ENCODE measurements at places on chromosomes 6 and 20. TPM values are rescaled to one million over a fixed set of nuclear protein-coding genes. Genes with fewer than 3 reads are reported as not detected.

GRCh38 chr6:43972913-43973300 lies 154.3 kb downstream of the MRPL14 start:
- DNase-seq, result peak; percentile 83

DNA sequence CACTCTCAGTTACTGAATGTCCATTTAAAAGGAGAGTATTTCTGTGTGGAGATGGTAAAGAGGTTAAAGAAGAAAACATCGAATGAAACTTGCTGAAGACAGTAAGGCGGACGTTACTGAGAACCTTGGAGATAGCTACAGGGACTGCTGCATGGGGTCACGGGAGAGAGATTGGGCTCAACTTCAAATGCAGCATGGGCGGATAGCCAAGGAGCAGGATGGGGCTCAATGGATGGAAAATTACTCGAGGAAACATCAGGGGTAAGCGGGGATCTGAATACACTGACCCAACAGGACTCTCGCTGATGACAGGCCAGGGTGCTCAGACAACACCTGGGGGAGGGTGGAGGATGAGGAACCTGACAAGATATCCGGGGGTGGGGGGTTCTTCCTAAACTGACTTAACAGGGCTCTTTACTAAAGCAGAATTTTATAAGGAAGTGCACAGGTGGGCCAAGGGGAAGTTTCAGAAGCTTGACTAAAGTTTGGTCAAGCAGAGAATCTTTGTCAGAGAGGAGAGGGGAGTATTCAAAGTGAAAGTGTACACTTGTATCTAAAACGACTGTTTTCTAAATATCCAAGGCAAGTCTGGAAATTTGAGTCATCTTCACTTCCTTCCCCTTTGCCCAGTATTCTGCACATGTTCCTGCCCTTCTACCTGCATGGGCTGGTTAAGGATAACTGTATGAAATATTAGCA lies 22.8 kb downstream of the ECT2L start:
- no peak for DNase-seq

DNA sequence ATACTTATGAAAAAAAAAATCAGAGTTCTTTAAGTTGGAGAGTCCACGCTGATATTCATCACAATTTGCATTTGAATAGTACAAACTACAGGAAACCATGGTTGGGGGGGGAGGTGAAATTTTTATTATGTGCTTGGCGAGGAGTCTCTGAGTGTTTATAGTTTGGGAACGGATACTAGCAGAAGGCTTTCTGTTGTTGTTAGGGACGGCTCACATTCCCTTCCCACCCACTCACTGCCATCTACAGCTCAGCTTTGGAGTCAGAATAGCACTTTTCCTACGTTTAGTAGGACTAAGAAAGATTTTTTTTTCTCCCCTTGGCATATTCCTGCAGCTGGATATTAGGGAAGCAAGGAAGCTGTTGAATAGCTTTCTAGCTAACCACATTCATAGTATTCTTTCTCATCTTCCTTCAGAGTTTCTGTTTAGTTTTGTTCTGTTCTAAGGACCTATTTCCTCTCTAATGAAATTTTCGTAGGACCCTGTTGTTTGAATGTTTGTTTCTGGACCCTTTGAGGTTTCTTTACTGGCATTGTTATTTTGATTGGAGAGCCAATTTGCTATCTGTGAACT lies 235.1 kb upstream of the ZNF217 start:
- DNase-seq, result no peak

- no peak for DNase-seq
Observed at GRCh38 chr6:14711056-14711703, 534.7 kb upstream of the JARID2 start.

- DNase-seq, result no peak
Observed at GRCh38 chr6:34909320-34909883, 20.3 kb downstream of the ANKS1A start.

GRCh38 chr6:116570856-116571682 lies at the start of gene RWDD1:
Gene RWDD1, plus strand, starts transcription at chr6:116571504. Its CDS starts 79 bp downstream, at chr6:116571583.
- peak; percentile 98 for DNase-seq

GRCh38 chr20:1965520-1966351 lies 28.1 kb downstream of the PDYN start:
- peak; percentile 87 for DNase-seq

- DNase-seq, result no peak
Observed at GRCh38 chr20:59961423-59961822, 3.2 kb downstream of the CDH26 start.

GRCh38 chr6:21885532-21886114 lies 292.1 kb downstream of the SOX4 start:
- DNase-seq, result peak; percentile 73

- peak; percentile 97 for DNase-seq
Observed at GRCh38 chr6:11537229-11538051, at the start of gene TMEM170B. Gene TMEM170B, plus strand, starts transcription at chr6:11537749. Its CDS starts 529 bp downstream, at chr6:11538278.

GRCh38 chr20:2917266-2917665 lies 44.0 kb downstream of the PTPRA start:
- DNase-seq, result no peak

- peak; percentile 96 for DNase-seq
Observed at GRCh38 chr6:30752157-30752927, 8.0 kb upstream of the IER3 start.

GRCh38 chr20:49948178-49948577 lies 12.0 kb downstream of the RNF114 start:
- no peak for DNase-seq

DNA sequence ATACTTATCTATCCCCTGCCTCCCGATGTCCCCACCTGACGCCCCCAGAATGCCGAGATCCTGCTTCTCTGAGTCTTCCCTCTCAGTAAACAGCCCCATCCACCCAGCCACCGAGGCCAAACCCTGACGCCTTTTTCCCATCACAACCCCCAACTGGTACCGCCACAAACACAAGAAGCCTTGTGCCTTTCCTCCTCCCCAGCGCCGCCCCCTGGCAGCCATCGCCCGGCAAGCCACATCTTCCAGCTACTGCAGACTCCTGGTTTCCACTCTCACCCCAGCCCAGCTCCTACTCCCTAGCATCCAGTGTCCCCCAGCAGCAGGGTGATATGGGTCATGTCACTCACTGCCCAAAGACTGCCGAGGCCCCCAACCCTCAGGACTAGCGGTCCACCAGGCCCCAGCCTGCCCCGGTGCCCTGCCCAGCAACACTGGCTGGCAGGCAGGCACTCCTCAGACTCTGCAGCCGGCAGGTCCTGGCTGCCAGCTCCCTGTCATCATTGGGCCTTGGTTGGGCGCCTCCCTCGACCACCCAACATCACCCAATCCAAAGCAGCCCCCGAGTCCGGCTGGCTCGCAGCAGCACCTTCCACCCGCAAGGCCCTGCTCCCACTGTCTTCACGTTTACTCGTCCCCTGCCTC lies 11.2 kb downstream of the TCFL5 start:
- peak; percentile 74 for DNase-seq

GRCh38 chr20:58192065-58192464 lies 36.4 kb downstream of the ANKRD60 start:
- no peak for DNase-seq

DNA sequence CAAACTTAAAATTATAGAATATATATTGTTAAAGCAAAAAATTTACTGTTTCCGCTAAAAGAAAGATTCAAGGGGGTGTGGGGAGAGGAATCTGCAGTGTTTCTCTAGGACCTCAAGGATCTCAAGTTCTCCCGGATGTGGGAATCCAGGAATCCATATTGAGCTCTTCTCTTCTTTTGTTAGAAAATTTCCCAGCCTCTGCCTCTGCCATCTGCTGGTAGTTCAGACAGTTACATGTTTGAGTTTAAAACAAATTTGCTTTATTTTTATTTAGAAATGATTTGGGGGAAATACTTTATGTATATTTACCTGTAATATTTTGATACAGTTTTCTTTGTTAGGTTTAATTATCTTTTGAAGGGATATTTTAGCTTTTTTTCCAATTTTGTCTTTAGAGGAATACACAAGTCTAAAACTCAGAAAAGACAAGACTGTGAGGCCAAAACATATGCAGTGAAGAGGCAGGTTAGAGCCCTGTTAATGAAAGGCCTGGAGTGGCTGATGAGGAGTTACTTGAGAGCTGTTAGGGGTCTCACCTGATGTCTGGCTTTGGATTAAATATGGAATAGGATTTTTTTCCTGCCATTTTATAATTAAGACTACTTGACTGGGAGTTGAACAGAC lies 268.8 kb downstream of the ARID1B start:
- DNase-seq, result no peak

DNA sequence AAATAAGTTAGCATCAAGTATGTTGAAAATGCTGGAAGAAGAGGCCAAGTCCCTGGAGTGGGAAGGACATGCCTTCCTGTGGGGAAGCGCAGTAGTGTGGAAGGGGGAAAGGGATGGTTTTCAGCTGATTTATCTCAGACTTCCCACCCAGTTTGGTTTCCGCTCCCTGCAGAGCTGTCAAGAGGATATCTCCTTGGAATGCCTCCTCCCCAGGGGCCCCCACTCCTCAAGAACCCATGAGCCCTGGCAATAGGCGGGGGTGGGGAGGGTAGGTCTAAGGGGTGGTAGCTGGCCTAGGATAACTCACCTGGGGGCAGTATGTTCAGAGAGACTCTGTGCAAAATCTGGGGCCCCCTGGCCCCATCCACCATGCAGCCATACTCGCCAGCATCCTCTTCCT lies 696 bp downstream of the TREML1 start:
- no peak for DNase-seq

- DNase-seq, result no peak
Observed at GRCh38 chr20:59375541-59375940, 75.1 kb downstream of the EDN3 start.

DNA sequence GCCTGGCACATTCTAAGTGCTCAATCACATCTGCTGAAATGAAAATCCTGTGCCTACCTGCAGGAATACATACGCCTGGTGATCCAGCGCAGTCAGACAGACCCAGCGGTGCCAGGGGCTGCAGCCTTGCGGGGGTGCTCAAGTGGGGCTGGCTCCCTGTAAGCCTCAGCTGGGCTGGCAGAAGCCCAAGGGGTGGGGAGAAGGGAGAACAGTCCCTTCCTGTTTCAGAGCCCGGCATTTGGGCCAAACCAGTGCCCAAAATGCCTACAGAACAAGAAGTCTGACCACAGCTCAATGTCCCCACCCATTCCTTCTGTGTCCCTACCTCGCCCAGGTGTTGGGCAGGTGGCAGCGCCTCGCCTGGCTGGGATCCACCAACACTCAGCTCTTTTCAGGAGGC lies 22.6 kb downstream of the KCNK15 start:
- no peak for DNase-seq

- DNase-seq, result no peak
Observed at GRCh38 chr6:132948889-132949288, 134.5 kb downstream of the RPS12 start.

DNA sequence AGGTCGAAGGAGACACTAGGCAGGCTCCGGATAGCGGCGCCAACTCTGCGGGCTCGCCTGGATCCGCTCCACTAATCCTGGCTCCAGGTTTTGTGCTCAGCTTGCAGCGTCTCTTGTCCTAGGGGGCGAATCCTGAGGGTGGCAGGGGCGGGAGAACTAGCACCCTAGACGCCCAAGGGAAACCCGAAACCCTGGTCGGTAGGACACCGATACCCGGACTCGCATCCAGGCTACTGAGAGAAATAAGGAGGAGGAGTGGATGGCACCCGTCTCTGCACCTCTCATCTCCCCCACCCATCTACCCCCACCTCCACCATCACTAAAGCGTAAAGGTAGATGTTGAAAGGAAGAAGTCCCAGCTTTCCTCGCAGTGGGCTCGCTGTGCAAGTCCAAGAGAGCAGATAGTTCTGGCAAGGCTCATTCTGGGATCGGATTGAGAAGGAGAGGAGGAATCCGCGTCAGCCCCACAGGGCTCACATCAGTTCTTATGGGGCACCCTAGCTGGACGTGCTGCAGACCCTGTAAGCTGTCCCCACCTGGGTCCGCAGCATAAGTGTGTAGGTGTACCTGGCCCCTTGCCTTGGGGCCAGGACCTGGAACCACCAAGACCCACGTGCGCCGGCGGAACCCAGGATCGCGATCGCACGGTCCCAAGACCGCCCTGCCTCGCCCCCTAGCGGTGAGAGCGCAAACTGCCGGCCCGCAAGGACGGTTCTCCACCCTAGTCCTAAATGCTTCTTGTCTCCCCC lies 6.9 kb downstream of the SLC32A1 start:
- peak; percentile 79 for DNase-seq

GRCh38 chr6:148164645-148165044 lies 178.0 kb upstream of the SASH1 start:
- no peak for DNase-seq

DNA sequence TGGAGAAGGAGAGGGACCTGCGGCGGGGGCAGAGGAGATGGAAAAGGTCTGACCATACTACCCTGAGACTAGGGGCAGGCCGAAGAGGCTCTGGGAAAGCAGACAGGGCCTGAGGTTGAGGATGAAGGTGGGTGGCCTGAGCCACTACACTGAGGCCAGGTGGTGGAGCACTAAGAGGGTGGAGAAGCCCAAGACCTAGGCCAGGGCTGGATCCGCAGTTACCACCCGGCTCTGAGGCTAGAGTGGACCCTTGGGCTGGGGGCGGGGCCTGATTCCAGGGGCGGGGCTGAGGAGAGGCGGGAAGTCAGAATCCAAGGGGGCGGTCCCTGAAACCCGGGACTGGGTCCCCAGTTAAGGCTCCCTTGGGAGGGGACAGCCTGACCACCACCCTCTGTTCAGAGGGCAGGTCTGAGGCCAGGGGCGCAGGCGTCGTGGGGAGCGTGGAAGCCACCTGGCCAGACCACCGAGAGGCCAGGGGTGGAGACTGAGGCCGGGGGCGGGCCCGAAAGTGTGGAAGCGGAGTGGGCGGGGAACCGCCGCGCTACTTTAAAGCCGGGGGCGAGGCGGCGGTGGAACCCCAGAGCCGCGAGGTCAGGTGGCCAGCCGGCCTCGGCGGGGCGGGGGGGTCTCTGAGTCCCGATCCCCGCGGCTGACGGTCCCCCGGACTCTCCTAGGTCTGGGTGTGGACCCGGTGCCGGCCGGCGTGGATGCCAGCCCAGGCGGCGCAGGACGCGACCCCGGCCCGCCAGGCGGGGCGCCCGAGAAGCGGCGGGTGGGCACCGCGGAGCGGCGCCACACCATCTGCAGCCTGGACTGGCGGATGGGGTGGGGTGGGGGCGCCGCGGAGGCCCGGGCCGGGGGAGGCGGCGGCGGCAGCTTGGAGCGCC lies 8.3 kb downstream of the CCM2L start:
- DNase-seq, result peak; percentile 74

ARMC2 gene
- total RNA-seq, result 17.2 TPM

MRPL14 gene
- 21.8 TPM for total RNA-seq

NKAPL gene
- total RNA-seq, result 2.9 TPM

HAO1 gene
- not detected for total RNA-seq

TRERF1 gene
- 7.0 TPM for total RNA-seq

PNPLA1 gene
- 0.22 TPM for total RNA-seq

APCDD1L gene
- total RNA-seq, result 0.53 TPM

LY6G6D gene
- not detected for total RNA-seq

GJA10 gene
- not detected for total RNA-seq

SLC25A27 gene
- 49.0 TPM for total RNA-seq

ATRN gene
- total RNA-seq, result 31.5 TPM

DAAM2 gene
- 61.9 TPM for total RNA-seq
